ENCODE measurements at places on chromosomes 1 and 21. TPM values are rescaled to one million over a fixed set of nuclear protein-coding genes. Genes with fewer than 3 reads are reported as not detected.
A peak's percentile ranks its signal among the peaks of the same experiment; 100 is the strongest.

PCNT gene
- 50.6 TPM for polyA plus RNA-seq

HTR6 gene
- not detected for polyA plus RNA-seq

GRCh38 chr1:93207211-93207610 is 26.7 kb downstream of the CCDC18 start:
- DNase-seq, result no peak

DNA sequence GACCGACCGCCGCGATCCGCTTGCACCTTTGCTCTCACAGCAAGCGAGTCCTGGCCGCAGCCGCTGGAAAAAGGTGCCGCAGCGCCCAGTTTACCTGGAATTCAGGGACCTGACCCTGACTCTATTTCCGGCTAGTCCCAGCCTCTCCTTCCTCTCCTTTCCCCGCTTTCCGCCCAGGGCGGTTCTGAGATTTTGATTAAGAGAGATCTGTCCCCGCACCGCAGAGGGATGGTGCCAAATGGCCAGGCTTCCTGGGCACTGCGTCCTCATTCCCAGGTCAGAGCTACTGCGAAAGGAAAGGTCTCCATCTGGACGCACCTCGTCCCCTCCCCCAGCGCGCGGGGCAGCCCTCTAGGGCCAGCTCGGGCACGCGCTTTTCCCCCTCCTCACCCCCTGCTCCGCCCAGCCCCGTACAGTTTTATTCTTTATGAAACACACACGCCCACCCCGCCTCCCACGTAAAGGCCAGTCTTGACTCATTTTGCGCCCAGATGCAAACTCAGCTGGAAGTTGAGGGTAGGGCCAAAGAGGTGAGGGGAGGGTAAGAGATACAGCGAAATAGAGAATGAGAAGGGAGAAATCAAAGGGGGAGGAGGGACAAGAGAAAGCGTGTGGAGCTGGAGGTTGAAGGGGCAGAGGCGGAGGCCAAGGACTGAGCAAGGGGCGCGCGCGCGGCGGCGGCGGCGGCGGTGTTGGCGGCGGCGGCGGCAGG is 411.8 kb upstream of the ESRRG start:
- peak; percentile 79 for DNase-seq

DNA sequence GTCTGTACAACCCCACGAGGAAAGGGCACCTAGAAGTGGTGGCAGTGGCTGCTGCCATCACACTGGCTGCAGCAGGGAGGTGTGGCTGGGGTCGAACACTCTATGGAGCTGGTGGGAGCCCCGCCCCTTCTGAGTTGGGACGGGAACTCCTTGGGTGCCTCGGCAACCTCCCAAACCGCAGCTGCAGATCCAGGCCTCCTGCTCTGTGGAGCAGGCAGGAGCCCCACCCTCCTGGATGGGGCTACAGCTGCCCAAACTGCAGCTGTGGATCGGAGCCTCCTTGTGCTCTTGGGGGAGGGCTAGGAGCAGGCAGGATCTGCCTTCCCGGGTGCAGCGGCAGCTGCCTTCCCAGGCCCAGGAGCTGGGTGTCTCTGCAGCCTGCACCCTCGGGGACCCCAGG is 38.9 kb upstream of the TARDBP start:
- DNase-seq, result peak; percentile 76

- DNase-seq, result no peak
Observed at GRCh38 chr1:232413674-232414073, 216.3 kb downstream of the SIPA1L2 start.

GRCh38 chr1:212283741-212284140 is 1.5 kb upstream of the PPP2R5A start:
- no peak for DNase-seq

VASH2 gene
- polyA plus RNA-seq, result 41.2 TPM

- DNase-seq, result no peak
Observed at GRCh38 chr1:160818207-160818937, 22.4 kb downstream of the LY9 start.

DNA sequence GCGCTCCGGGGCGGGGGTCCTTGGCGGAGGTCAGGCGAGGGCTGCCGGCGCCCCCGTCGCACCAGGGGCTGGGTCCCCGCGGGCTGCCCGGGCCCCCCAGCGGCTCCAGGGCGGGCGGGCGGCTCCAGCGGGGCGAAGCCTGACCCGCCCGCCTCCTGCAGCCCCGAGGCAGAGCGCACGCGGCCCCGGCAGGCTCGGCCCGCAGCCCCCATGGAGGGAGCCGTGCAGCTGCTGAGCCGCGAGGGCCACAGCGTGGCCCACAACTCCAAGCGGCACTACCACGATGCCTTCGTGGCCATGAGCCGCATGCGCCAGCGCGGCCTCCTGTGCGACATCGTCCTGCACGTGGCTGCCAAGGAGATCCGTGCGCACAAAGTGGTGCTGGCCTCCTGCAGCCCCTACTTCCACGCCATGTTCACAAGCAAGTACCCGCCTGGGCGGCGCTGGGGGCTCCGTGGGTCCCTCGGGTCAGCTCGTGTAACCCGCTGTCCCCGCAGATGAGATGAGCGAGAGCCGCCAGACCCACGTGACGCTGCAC is 817 bp downstream of the KLHL17 start:
- DNase-seq, result no peak

GRCh38 chr1:170893655-170894297 is 41.6 kb upstream of the MROH9 start:
- no peak for DNase-seq

GRIK1 gene
- 0.35 TPM for polyA plus RNA-seq

URB2 gene
- 6.2 TPM for polyA plus RNA-seq

DNA sequence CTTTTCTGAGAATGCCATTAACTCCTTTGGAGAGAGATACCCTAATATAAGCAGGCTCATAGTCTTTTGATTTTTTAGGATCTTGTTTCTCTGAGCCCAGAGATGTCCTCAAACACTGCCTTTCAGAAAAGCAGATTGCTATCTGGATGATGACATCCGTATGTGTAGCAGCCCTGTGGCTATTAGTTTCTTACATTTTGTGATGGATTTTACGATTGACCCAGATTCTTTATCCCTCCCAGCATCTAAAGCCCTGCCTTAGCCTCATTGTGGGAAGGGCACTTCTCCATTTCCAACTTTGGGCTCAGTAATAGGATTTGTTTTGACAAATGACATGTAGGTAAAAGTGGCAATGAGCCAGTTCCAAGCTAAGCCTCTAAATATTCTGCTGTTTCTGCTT is 300.3 kb downstream of the TTLL7 start:
- DNase-seq, result no peak
